Activated naive CD4-positive, alpha-beta T cell treated with anti-CD3 and anti-CD28 coated beads, Interleukin-2, amount 50 U/mL, for 72 hours (primary cell): ENCODE measurements at places on chromosomes 1 and 21.
A peak's percentile ranks its signal among the peaks of the same experiment; 100 is the strongest.

- no peak for DNase-seq
Observed at GRCh38 chr1:2451741-2452140, 24.3 kb upstream of the PLCH2 start.

GRCh38 chr1:39426346-39426745 is 65.1 kb upstream of the BMP8A start:
- DNase-seq = no peak

DNA sequence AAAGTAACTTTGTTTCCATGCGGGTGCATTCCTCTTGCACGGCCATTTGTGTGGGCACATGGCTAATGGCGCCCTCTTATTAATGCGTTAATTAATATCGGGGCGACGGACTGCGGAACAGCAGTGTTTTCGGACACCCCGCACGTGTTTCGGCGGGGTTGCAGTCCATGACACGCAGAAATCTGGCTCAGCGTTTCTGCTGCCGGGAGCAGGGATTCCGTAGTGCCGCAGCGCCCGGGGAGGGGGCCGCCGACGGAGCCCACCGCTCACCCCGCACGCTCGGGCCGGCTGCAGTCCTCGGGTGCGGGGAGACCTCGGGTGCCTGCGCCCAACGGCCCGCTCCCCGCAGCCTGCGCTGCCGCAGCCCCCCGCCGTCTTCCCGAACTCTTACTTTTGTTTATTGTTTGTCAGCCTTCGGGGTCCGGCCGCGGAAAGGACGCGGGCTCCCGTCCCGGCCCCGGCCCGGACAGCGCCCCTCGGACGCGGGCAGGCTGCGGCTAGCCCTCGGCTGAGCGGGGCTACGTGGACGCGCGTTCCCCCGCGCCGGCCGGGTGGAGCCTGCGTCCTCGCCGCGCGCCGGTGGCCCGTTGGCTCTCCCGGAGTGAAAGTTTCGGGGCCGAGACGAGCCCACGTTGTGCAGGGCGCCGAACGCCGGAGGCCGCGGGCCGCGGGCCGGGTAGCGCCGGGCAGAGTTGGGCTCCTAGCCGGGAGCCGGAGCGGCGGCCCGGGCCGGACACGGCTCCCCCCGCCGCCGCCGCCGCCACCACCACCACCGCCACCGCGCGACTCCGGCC is 849 bp downstream of the NFIA start:
- no peak for DNase-seq

DNA sequence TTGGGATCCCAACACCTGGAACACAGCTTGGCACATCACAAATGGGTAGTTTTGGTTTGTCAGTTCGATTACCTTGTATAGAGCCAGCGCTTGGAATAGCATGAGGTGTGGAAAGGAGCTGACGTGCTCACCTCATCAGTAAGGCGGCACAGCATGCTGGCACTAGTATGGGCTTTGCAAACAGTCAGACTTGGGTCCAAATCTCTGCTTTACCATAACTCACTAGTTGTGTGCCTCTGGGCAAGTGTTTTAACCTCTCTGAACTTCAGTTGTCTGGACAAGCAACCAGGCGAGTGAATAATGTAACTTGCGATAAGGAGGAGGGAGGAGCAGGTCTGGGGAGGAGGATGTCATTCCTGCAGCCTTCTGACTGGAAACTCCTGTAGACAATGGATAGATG is 26.3 kb upstream of the NEK2 start:
- no peak for DNase-seq

GRCh38 chr1:107748531-107748930 is 216.4 kb downstream of the VAV3 start:
- DNase-seq = no peak

GRCh38 chr1:232553809-232554208 is 76.1 kb downstream of the SIPA1L2 start:
- DNase-seq = no peak

DNA sequence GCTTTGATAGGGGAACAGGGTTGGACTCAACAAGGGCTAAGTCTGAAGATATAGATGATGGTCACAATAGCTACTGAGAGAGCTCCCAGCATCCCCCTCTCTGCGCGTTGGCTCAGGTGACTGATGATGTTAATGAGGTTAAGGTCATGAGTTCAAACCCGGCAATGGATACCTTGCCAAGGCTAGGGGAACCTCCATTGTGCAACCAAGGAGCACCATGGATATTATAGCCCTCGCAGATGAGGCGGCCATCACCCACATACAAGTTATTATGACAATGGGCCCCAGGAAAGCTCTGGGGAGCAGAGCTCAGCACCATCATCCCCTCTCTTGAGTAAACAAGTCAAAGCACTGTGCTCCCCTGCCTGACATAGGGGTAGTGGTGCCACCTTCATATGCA is 8.2 kb downstream of the KCNA2 start:
- peak; percentile 33 for DNase-seq

DNA sequence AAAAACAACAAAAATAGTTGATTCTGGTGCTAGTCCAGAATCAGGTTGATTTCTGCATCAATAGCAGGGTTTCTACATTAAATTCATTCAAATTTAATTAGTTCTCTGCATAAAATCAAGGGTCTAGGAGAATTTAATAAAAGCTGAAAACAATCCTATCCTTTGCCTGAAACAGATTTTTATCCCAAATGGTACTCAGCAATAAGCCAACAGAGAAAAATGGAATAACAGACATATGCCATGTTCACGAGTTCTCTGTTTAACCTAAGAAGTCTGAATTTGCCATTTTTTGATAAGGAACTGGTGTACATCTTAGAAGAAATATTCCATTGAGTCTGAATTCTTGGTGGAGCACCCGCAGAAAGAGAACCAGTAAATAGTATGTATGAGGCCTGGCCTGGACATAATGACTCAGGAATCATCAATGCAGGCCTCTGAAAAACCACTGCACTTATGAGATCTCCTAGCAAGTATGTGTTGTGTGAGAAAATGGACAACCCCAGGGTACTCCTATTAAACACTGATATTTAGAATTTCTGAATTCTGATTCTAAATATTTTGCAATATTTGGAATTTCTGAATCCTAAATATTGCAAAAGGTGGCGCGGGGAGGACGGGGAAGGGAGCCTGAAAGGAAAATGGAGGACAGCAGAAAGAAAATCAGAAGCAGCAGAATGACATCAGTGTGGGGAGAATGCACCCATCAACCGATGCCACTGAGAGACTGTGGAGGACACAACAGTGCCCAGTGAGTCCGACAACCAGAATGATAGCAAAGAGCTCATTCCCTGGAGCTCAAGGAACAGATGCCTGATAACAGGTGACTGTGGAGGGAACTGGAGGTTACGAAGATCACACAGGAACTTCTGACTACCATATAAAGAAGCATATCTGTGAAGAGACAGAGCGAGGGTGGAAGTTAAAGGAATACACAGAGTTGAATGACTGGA is 97.6 kb downstream of the APP start:
- no peak for DNase-seq

DNA sequence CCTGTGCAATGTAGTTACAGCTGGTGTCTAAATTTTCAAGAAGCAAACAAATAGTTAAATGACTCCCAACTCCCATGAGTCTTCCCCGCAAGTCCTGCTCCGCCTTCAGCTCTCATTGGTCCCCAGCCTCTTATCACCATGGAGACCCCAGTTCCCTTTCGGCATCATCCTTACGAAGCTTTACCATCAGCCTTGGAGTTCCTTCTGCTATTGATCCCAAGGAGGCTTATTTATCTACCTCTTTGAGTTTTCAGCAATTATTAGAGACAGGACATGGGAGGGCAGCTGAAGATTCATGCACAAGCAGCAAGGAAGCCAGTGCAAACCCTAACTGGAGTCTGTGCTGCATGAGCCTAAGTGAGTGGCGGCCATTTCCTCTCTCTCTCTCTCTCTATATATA is 12.3 kb downstream of the KCNA2 start:
- DNase-seq = no peak

- no peak for DNase-seq
Observed at GRCh38 chr1:3145532-3146325, 76.7 kb downstream of the PRDM16 start.

- no peak for DNase-seq
Observed at GRCh38 chr1:191034132-191034531, 556.5 kb upstream of the BRINP3 start.

DNA sequence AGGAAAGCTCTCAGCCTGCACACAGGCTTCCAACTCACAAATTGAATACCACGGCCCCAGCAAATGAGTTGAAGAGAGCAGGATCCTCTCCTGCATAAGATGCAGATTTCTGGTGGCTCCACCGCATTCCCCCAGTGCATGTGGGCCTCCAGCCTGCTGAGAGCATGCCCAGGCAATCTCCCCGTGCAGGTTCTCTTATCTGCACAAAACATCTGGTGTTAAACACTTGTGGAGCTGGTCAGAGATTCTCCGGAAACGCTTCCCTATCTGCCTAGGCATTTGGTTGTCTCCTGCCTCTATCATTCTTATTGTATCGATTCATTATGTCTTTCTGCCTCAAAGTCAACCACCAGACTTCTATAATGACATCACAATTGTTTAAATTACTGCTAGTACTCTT is 1349.0 kb upstream of the B3GALT2 start:
- no peak for DNase-seq

DNA sequence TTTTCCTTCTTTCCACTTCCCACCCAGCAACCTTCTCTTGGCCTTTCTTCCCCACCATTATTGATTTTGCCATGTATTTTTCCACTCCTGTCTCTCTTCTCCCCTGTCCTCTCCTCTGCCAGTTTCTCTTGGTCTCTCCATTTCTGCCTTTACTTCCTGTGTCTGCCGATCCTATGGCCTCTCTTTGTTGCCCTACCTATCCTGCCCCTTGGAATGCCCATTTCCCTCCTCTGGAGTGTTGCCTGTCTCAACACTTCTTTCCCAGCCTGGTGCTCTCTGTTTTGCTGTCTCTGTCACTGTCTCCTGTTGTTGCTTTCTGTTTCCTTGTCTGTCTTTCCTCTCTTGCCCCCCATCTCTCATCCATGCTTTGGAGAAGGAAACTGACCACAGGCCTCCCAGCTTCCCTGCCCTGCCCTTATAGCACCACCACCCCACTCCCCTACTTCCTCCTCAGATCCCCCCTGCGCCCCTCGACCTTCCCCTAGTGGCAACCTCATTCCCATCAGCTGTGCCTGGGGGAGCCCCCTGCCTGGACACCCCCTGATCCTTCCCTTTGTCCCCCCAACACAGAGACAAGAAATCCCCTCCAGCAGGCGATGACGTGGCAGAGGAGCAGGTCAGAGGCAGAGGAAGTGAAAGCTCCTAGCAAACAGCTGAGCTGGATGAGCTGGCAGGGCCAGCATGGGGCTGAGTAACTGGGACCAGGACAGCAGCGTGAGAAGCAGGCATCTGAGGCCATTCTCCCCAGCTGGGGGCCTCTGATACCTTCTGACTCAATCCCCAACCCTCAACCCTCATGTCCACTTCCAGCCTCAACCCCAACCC is 6.6 kb upstream of the ETV3L start:
- no peak for DNase-seq

DNA sequence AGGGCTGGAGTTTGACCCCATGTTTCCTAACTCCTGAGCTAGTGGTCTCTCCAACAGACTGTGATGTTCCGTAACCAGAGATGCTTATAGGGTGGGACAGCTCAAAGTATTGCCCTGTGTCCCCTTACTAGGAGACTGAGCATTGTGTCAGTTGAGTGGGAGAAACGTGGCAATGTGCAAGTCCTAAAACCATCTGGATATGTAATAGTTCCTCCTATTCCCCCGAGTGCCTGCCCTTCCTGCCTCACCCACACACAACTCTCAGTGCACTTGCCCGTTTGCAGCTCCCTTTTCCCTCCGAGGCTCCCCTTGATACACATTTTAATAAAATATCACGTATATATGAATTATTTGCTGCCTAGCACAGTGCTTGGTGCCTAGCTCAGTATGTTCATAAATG is 3.4 kb downstream of the PIGV start:
- DNase-seq = no peak

DNA sequence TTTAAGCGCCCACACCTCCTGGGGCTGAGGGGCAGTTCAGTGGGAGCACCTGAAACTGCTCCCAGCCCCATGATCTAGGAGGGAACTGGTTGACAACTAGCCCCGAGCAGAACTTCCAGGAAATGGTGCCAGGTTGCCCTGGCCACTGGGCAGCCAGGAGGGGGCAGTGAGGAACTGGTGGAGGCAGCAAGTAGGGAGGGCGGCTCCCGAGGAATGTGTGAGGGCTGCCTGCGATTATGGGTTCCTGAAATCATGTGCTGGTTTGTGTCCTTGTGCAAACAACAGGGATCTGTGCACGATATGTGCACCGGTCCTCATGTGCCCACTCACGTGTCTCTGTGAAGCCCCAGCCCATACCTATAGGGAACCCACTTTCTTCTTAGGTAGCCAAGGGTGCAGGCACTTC is 9.9 kb downstream of the GPR3 start:
- DNase-seq = no peak

DNA sequence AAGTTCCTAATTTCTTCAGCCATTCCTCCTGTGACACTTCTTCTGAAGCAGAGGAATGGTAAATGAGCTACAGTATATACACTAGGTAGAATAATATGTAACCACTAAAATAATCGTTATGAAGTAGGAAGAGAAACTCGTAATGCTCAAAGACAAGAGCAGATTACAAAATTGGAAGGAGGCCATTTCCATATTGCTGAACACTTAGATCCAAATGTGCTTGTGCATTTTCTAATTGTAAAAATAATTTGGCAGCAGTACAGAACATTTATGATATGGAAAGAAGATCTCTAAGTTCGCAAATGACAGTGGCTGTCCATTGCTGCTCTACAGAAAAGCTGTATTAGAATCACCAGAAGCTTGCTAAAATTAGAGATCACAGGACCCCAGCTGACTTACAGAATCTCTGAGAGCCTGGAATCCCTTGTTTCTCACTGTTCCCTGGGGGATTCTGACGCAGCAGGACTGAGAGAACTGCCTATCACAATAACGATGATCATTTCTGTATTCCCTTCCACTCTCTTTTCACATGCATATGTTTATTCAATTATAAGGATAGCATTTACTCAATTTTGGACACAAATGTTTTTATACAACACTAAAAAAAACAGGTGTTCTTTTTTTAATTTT is 242.1 kb downstream of the OMA1 start:
- no peak for DNase-seq

DNA sequence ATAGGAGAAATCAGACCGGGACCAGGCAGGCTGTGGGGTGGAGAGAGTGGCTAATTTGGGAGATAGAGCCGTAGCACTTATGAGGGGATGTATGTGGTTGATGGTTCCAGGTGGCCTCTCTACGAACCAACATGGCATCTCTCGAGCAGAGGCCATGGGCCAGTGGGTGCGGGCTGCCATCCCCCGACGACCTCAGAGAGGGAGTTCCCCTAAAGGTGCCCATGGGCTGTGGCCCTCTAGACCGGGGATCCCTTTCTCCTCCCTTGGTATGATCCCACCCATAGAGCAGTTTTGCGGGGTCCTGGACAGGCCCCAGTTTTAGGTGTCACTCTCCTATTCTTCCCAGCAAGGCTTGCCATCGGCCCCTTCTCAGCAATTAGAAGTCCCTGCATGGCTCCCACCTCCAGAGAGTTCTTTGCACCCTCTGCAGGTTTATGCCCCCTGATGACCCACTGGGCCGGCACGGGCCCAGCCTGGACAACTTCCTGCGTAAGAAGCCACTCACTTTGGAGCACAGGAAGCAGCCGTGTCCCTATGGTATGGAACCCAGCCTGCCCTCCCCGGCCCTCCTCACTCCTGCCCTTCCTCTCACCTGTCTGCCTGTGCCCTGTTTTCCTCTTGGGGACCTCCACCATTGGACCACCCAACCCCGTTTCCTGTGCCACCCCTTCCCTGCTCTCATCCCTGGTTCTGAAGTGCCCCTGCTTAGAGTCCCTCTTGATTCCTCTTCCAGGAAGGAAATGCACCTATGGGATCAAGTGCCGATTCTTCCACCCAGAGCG is 7.8 kb downstream of the ZC3H12A start:
- DNase-seq = no peak
